ENCODE measurements at places on chromosomes 7 and 10.

DNA sequence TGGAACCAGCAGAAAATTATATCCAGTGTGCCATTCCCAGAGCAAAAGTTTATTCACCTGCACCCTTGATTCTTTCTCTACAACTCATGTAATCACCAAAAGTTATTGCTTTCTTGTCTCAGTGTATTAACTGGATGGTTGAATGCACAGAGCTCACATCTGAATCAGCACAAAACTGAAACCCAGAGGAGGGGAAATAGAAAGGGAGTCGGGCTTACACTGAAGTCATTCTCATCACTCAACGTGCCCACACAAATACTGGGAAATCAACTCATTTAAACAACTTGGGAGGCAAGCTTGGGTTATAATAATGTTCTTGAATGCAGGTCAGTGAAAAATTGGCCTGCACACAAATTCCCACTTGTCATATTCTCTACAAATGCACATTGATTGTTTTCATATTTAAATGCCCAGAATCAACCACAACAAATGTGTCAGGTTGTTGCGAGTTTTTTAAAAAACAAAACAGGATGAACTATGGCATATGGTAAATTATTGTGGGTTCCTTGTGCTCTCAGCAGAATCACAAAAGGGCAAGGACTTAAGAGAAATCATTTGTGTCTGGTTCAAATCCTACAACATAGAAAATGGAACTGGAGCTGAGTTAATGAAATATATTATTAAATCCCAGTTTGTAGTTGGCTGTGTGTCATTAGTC lies 125.9 kb upstream of the NOBOX start:
- no peak for DNase-seq

- no peak for DNase-seq
These were observed 95.2 kb upstream of the PTER start for GRCh38 chr10:16341637-16342036.

DNA sequence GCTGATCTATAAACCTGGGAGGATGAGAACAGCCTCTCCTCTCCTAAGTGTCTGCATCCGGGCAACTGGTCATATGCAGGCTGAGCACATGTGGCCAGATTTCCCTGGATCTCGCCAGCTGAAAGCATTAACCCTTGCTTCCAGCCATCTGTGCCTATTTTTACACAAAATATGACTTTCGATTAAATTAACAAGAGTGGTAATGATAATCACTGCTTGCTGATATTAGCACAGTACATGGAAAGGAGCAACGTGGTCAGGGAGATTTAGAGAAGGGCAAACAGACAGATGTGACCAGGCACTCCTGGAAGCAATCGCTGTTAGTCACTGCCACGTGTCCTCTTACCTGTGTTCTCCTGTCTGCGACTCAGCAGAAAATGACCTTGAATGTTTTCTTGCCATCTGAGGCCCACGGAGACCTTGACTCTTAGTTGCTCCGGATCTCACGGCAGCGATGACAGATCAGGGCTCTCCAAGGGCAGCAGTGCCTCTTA lies 59.5 kb upstream of the NPTX2 start:
- no peak for DNase-seq

- no peak for DNase-seq
These were observed 13.1 kb downstream of the TSPAN15 start for GRCh38 chr10:69464401-69464800.

- no peak for DNase-seq
These were observed 1.1 kb upstream of the DLG5 start for GRCh38 chr10:77927402-77928246.

DNA sequence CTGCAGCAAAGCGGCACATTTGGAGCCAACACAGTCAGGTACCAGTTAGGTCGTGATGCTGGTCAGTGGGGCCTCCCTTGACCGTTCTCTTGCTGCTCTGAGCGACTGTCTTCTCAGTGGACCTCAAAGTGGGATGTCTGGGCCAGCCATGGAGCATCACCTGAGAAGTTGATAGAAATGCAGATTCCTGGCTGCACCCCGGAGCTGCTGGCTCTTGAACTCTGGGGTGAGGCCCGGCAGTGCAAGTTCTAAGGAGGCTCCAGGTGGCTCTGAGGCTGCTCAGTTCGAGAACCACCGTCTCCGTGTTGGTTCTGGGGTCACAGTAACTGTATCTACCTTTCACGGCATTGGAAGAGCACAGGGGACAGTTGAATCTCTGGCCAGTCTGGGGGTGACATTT lies 147.5 kb downstream of the WDR37 start:
- no peak for DNase-seq

DNA sequence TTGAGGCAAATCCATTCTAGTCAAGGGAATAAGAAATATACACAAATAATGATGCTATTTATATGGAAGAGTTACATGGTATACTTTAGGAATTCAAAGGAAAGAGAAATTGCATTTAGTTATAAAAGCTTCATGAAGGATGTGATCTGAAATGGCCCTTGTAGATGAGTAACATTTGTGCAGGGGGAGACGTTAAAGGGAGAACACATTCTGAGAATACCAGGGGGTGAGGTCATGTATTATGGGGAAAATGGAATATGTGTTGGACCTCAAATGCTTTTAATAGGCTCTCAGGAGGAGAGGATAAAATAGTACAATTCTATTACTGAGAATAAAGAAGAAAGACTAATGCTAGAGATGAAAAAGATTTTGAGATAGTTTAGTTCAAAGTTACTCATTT lies 122.5 kb upstream of the NOBOX start:
- DNase-seq, result no peak

- no peak for DNase-seq
These were observed 7.2 kb upstream of the RELN start for GRCh38 chr7:103996639-103997038.

DNA sequence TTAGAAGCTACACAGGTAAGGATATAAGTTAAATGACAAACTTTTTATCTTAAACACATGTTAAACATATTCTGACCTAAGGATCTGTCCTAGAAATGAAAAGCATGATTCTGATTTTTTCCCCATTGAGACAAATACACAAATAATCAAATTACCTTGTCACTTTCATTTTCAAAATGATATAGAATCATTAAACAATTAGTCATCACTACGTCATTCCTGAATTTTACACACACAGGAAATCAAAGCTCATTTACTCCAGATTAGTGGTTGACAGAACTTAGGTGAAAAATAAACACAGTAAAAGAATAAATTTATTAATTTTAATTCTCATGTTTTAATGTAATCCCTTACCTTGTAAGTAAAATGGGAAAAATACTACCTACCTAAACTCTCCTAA lies 89.0 kb downstream of the AASS start:
- DNase-seq, result no peak

DNA sequence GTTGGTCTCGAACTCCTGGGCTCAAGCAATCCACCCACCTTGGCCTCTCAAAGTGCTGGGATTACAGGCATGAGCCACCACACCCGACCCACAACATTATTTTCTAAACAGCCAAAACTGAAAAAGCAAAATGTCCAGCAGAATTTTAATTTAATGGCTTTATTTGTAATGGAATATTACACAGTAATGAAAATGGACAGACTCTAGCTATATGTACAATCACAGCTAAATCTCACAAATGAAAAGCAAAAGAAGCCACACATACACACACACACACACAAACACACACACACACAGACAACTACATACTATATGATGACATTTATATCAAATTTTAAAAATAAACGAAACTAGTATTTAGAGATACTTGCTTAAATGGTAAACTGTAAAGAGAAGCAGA lies 18.7 kb downstream of the ARHGAP19 start:
- DNase-seq, result no peak

- no peak for DNase-seq
These were observed 80.5 kb upstream of the ETV1 start for GRCh38 chr7:14069961-14070360.

Measured in keratinocyte (primary cell).